ENCODE measurements at places on chromosomes 6 and 20.

DNA sequence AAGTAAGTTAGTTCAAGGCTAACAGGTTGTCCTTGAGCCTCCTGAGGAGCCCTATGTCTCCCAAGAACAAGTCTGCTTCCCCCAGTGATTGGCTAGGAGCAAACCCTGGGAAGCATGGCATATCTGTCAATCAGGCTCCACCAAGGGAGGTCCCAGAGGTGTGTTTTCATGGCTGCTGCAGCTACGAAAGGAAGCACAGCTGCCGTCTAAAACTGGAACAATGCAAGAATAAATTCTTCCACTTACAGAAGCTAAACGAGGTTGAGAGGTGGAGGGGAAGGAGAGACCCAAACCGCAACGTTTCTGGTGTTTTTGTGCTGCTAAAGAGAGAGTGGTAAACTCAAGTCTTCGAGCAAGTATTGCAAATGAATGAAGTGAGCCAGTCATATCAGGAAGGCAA, 4.9 kb upstream of the PTGIS start:
- DNase-seq = peak; percentile 51

GRCh38 chr6:72102561-72102960, 216.2 kb downstream of the RIMS1 start:
- DNase-seq = no peak

DNA sequence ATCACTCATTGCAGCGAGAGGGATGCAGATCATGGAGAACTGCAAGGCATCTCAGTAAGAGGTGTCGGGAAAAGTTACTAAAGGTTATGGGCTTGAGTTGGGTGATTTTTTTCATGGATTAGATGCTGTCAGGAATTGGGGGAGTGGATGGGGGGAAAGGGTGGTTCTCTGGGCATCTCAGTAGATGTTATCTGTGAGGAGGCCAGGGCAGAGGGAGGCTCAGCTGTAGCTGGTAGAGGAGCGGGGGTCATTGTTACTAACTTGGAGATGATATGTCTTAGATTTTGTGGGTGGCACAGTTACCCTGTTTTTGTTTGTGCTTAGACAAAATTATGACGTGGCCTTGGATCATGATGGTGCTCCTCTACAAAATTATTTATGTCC, 2.6 kb upstream of the PCMTD2 start:
- DNase-seq = no peak

- no peak for DNase-seq
These were observed 2.9 kb downstream of the CAP2 start for GRCh38 chr6:17396256-17396655.

DNA sequence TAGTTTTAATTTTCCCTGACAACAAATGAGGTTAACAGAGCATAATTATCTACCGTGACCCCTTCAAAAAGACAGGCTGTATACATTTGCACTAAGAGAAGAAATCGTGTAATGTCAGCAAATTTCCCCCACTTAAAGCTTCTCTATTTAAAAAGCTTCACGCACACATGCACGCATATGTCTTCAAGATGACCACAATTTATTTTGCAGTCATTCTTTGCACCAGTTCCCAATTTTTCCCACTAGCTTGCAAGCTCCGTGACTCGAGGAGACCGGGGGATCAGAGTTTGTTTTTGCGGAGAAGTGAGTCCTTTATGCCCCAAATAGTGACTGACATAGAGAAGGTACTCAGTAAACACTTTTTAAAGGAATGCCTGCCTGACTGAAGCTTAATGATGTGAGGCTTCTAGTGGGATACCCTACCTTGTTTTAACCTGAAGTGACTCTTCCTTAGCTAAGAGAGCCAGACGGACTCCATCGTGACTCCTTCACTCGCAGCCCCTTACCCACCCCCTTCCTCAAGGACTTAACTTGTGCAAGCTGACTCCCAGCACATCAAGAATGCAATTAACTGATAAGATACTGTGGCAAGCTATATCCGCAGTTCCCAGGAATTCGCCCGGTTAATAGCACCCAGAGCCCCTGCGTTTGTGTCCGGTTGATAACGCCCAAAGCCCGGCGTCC, 9.3 kb upstream of the NQO2 start:
- DNase-seq = no peak

- no peak for DNase-seq
These were observed 33.0 kb downstream of the PIM1 start for GRCh38 chr6:37202788-37203491.

GRCh38 chr6:14598017-14598864, 480.7 kb downstream of the CD83 start:
- no peak for DNase-seq

- DNase-seq = no peak
These were observed 102.4 kb upstream of the SUPT3H start for GRCh38 chr6:45479834-45480751.

GRCh38 chr6:3331971-3332370, 73.2 kb downstream of the PSMG4 start:
- no peak for DNase-seq
